ENCODE measurements at places on chromosomes 7 and 10.
A peak's percentile ranks its signal among the peaks of the same experiment; 100 is the strongest.

DNA sequence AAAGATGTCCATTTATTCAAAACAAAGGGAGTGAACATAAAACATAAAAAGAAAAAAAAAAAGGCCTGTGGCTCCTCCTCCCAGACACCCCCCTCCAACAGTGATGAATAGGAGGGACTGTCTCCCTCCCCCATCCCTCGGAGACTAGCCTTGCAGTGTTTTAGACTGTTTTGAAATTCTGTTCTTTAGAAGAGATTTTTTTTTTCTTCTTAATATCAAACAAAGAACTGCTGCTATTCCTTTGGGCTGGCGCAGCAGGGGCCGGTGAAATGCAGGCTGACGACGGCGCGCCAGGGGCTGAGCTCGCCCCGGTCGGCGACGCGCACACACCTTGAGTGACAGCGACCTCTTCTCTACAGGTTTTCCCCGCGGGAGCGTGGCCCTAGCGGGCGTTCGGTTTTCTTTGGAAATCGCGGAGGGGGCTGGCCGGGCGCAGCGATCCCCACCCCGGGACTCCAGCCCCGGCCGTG lies at the start of gene LANCL2:
Gene LANCL2, plus strand, starts transcription at position 133 of the 470 bp plus-strand sequence. CDS start 689 bp downstream, outside the sequence.
- peak; percentile 23 for DNase-seq

- DNase-seq, result no peak
Observed at GRCh38 chr10:83862723-83863122, 276.6 kb upstream of the GHITM start.

DNA sequence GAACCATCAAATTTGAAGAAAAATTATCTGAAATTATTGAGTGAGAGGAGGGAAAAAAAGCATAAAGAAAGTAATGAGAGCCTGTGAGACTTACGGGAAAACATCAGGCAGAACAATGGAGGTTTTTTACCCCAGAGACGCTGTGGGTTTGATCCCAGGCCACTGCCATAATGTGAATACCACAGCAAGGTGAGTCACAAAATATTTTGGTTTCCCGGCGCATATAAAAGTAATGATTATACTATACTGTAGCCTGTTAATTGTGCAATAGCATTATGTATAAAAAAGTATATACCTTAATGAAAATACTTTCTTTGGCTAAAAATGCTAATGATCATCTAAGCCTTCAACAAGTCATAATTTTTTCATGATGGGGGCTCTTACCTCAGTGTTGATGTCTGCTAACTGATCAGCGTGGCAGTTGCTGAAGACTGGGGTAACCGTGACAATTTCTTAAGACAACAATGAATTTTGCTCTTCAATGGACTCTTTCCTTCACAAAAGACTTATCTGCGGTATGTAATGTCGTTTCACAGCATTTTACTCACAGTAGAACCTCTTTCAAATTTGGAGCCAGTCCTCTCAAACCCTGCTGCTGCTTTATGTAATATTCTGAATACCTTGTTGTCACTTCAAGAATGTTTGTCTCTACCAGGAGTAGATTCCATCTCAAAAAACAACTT lies 97.0 kb upstream of the FAM20C start:
- DNase-seq, result no peak

- no peak for DNase-seq
Observed at GRCh38 chr10:61792921-61793320, 108.6 kb upstream of the ARID5B start.

Measured in stimulated activated CD4-positive, alpha-beta T cell treated with anti-CD3 and anti-CD28 coated beads, TNF-alpha, amount 100 ng/mL, for 48 hours (primary cell).